ENCODE measurements at places on chromosomes 2 and 18.

DNA sequence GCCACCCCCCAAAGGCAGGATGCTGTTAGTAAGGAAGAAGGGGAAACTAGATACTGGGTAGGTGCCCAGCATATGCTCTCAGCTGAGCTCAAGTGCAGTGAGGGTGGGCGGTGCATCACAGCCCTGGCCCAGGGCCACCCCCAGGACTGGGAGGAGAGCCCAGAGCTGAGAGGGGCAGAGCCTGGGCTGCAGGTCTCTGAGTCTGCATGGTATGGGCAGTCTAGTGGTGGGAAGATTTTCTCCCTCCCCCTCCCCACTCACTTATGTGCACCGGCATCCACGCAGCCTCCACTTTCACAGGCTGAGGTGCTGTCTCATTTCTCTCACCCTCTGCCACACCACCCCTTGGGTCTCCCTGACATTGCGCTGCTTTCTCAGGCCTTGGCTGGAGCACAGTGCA lies 48.5 kb upstream of the CAB39 start:
- H3K27me3 ChIP-seq = no peaks in the 10 kb centered on the region
- peak overlapping the region; percentile 72 for H3K27ac ChIP-seq
- H3K4me1 ChIP-seq = peaks cover 72% of the 10 kb centered on the region
- DNase-seq = no peak
- H3K4me3 ChIP-seq = no peak overlapping the region

DNA sequence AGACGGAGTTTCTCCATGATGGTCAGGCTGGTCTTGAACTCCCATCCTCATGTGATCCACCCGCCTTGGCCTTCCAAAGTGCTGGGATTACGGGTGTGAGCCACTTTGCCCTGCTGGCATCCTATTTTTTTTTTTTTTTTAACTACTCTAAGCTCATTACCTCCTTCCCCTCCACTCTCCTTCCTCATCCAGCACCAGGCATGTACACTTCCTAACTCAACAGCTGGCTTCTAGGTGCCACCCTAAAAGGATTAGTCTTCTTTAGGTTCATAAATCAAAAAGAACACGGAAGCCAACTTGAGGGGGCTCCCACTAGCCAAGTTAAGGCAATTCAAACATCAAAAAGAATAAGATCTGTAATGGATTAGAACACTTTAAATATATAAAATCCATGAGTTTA lies 70.6 kb upstream of the TEX51 start:
- no peaks in the 10 kb centered on the region for H3K4me1 ChIP-seq
- no peak overlapping the region for H3K4me3 ChIP-seq
- H3K27me3 ChIP-seq = peaks cover 5% of the 10 kb centered on the region
- H3K27ac ChIP-seq = no peak overlapping the region
- H3K36me3 ChIP-seq = no peaks in the 10 kb centered on the region

DNA sequence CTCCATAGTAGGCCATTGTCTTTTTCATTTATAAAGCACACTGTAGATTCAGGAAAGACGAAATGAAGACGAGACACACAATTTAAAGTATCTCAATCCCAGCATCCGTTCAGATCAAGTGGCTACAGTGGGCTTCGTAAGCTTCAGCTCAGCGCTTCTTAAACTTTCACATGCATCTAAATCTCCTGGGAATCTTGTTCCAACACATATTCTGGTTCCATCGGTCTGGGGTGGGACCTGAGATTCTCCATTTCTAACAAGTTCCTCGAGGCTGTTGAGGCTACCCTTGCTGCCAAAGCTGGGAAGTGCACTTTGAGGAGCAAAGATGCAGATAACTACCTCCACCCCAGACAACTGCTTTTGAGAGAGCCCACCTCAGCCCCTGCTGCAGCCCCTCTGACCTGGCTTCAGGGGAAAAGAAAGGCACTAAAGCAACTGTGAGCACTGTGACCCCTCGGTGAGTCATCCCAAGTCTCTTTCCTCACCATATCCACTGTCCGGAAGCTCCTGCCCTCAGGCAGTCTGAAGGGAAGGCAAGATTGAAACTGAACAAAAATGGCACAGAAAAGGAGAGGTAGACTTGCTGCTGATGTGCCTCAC lies 201.1 kb upstream of the FBXO11 start:
- H3K4me3 ChIP-seq = no peak overlapping the region
- no peak overlapping the region for H3K27ac ChIP-seq
- H3K36me3 ChIP-seq = no peaks in the 10 kb centered on the region
- no peaks in the 10 kb centered on the region for H3K27me3 ChIP-seq
- peaks cover 30% of the 10 kb centered on the region for H3K4me1 ChIP-seq

DNA sequence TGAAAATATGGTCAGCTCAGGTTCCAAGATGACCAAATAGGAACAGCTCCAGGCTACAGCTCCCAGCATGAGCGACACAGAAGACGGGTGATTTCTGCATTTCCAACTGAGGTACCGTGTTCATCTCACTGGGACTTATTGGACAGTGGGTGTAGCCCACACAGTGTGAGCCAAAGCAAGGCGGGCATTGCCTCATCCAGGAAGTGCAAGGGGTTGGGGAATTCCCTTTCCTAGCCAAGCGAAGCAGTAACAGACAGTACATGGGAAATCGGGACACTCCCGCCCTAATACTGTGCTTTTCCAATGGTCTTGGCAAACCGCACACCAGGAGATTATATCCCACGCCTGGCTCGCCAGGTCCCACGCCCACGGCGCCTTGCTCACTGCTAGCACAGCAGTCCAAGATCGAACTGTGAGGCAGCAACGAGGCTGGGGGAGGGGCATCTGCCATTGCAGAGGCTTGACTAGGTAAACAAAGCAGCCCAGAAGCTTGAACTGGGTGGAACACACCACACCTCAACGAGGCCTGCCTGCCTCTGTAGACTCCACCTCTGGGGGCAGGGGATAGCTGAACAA lies 57.5 kb downstream of the WDPCP start:
- peaks cover 21% of the 10 kb centered on the region for H3K4me1 ChIP-seq
- H3K4me3 ChIP-seq = no peak overlapping the region
- H3K36me3 ChIP-seq = peaks cover 38% of the 10 kb centered on the region

DNA sequence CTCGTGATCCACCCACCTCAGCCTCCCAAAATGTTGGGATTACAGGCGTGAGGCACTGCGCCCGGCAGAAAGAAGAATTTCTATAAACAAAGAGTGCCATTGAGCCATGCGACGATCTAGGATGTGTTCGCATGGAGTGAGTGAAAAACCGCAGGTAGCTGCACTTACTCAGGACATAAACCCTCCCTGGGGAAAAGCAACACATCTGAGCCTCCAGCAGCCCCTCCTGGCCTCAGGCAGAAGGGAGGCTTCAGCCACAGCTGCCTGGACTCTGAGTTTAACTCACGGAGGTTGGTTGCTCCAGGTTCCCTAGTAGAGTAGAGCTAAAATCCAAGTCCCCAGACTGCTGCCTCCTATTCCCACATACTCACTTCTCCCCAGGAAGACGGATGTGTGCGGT lies 11.3 kb upstream of the STK25 start:
- H3K4me3 ChIP-seq = no peak overlapping the region
- H3K4me1 ChIP-seq = peaks cover 10% of the 10 kb centered on the region
- H3K27ac ChIP-seq = no peak overlapping the region
- DNase-seq = no peak
- H3K27me3 ChIP-seq = peaks cover 7% of the 10 kb centered on the region

- H3K27me3 ChIP-seq = peaks cover 23% of the 10 kb centered on the region
- no peak for DNase-seq
- H3K27ac ChIP-seq = no peak overlapping the region
- no peak overlapping the region for H3K4me3 ChIP-seq
Observed at GRCh38 chr2:100972452-100972851, 29.6 kb upstream of the RPL31 start.

Data from stimulated activated naive B cell treated with anti-CD40 and anti-IgM and Interleukin-4, amounts not matched to agents 10 μg/mL and 1 μg/mL and 100 μg/mL, for 72 hours (primary cell).